Left lobe of liver (tissue), 2 donors: ENCODE measurements at places on chromosomes 12 and 14.

DNA sequence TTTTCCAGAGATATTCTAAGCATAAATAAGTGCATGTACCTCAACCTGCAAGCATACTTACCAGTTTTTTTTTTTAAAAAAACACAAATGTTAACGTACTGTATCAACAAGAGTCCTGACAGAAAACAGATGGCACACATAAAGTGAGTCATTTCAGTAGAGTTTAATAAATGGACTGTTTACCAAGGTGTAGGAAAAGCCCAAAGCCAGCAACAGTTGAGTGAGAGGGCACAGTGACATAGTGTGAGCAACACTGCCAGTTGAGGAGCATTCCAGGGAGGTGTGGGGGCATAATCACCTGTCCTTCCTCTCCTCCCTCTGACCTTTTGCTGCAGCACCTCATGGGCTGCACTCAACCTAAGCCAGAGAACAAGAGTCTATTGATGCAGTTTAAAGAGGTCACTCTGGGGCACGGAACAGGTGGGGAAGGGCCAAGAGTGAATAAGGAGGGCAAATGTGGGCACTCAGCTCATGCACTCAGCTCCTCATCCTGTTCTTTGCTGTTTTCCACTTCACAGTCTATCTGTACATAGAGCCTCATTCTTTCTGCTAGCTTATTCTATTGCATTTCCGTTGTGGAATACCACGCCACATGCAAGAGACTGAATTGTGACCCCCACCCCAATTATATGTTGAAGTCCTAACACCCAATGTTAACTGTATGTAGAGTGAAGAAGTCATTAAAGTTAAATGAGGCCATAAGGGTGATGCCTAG is 29.3 kb downstream of the DHRS2 start:
- DNase-seq = no peak

- no peak for DNase-seq
Measured at GRCh38 chr14:31263485-31264133, 56.0 kb upstream of the HECTD1 start.

GRCh38 chr12:132423251-132423819 is 66.6 kb upstream of the FBRSL1 start:
- DNase-seq = no peak

- DNase-seq = no peak
Measured at GRCh38 chr12:119319638-119320037, 14.9 kb upstream of the CCDC60 start.

GRCh38 chr12:24797901-24798300 is 151.0 kb downstream of the BCAT1 start:
- no peak for DNase-seq

DNA sequence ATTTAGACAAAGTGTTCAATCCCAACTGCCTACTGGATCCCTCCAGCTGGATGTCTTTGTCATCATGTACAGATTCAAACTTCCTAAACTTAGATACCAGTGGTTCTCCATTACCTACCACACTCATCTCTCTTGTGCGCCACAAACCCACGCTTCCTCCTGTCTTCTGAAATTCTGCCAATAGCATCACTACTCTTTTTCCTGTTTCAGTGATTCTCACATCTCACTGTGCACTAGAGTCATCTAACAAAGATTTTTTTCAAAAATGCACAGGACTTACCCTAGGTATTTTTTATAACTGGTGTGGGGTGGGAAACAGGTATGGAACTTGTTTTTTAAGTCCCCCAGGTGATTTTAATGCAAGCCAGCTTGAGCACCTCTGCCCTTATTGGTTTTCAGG is 5.9 kb downstream of the PSMB5 start:
- no peak for DNase-seq

- DNase-seq = no peak
Measured at GRCh38 chr12:130017591-130018449, 114.0 kb upstream of the TMEM132D start.

- DNase-seq = no peak
Measured at GRCh38 chr12:65620046-65620445, 204.2 kb upstream of the HMGA2 start.

GRCh38 chr12:121872546-121873215 is 14.0 kb upstream of the HPD start:
- no peak for DNase-seq

DNA sequence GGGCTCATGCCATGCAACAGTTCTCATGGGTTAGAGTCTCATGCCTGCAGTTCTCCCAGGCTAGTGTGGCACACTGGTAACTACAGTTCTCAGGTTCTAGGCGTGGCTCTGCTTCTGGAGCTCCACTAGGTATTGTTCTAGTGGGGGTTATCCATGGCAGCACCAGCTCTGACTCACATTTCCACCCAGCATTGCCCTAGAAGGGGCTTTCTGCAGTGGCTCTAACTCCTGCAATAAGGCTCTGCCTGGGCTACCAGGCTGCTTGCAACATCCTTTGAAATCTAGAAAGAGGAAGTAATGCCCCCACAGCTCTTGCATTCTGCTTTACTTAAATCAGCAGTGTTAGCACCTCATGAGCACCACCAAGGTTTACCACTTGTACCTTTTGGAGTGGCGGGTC is 220.3 kb upstream of the ARID2 start:
- DNase-seq = no peak

GRCh38 chr14:35365130-35366055 is 39.2 kb downstream of the NFKBIA start:
- no peak for DNase-seq

DNA sequence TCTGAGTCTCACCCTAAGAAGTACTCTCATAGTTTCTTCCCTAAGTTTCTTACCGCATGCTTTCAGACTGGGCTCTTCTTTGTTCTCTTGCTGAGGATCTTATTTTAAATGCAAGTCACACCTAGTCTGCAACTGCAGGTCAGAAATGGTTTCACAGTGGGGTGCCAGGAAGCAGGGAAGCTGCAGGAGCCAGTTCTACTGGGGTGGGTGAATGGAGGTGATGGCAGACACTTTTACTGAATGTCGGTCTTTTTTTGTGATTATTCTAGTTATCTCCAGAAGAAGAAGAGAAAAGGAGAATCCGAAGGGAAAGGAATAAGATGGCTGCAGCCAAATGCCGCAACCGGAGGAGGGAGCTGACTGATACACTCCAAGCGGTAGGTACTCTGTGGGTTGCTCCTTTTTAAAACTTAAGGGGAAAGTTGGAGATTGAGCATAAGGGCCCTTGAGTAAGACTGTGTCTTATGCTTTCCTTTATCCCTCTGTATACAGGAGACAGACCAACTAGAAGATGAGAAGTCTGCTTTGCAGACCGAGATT is 1.7 kb downstream of the FOS start:
- DNase-seq = no peak

GRCh38 chr12:46950094-46950493 is 124.3 kb upstream of the SLC38A4 start:
- DNase-seq = no peak

GRCh38 chr14:91300957-91301356 is 56.5 kb upstream of the GPR68 start:
- no peak for DNase-seq

- no peak for DNase-seq
Measured at GRCh38 chr14:93944348-93945069, 17.4 kb downstream of the FAM181A start.

GRCh38 chr12:29104516-29104915 is 44.6 kb upstream of the FAR2 start:
- DNase-seq = no peak

GRCh38 chr12:46710125-46710743 is 115.6 kb downstream of the SLC38A4 start:
- no peak for DNase-seq

DNA sequence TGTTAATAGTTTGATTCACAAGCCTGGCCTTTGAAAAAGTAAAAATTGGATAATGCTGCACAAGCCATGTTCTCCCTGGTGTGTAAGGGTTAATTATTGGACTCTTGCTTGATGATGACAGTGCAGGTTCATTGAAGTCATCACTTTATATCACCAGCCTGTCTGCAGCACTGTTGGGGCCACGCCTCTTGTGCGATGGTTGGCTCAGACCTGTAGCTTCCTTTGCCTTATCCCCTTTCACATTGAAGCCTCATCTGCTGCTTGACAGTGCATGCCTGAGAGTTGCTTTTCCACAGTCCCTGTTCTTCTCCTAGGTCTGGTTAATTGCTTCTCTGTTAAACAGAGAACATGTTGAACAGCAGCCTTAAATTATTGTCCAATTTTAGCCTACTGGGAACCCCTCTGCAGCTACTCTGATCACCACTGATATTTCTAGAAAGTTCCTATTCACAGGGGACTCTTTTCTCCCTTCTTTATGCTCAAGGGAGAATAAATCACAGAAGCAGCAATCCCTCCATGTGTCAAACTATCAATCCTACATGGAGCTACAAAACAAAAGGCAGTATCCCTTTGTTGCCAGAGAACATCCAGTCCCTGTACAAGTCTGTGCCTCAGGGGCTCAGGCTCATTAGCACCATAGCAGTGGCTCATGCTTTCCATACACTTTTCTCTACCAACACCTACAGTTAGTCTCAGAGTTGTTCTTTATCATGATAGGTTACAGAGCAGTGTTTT is 322.1 kb downstream of the RGS6 start:
- no peak for DNase-seq

DNA sequence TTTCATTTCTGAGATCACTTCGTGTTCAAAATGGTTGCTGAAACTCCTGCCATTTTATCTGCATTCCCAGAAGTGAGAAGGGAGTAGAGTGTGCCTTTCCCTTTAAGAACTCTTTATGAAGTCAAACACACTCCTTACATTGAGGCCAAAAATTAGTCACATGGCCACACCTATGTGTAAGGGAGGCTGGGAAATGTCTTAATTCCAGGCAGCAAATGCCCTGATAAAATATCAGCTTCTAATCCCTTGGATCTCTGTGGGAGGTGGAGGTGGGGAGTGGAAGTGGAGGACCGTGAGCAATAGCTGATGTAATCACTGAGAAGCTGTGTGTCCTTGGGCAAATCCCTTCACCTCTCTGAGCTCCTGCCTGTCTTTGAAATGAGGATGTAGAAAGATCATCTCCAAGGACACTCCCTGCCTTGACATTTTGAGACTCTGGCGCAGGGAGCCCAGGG is 22.7 kb upstream of the ANKRD9 start:
- DNase-seq = no peak

GRCh38 chr14:29078810-29079522 is 312.4 kb downstream of the FOXG1 start:
- no peak for DNase-seq

- no peak for DNase-seq
Measured at GRCh38 chr14:99185436-99186068, 86.4 kb downstream of the BCL11B start.

GRCh38 chr14:79408696-79409095 is 802.6 kb downstream of the DIO2 start:
- DNase-seq = no peak

- DNase-seq = no peak
Measured at GRCh38 chr14:59638885-59639284, 62.3 kb upstream of the CCDC175 start.

DNA sequence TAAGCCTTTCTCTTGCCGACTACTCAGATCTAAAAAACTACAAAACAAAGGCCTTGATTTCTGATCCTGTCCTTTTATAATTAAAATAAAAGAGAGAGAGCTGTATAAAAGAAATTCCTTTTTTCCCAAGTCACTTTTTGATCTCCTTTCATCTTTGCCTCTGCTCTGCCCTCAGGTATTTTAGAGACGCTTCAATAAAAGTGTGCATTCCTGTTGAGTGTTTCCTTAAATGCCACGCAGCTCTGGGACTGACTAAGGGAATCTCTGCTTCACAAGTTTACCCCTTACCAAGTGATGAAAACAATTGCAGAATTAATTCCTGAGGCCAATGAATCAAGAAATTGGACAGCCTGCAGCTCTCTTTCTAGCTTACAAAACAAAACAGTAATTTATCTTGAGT is 1109.8 kb downstream of the TMTC2 start:
- DNase-seq = no peak

GRCh38 chr14:92963301-92964123 is 40.6 kb downstream of the CHGA start:
- no peak for DNase-seq

- DNase-seq = no peak
Measured at GRCh38 chr14:70812124-70812818, 3.0 kb upstream of the MAP3K9 start.

DNA sequence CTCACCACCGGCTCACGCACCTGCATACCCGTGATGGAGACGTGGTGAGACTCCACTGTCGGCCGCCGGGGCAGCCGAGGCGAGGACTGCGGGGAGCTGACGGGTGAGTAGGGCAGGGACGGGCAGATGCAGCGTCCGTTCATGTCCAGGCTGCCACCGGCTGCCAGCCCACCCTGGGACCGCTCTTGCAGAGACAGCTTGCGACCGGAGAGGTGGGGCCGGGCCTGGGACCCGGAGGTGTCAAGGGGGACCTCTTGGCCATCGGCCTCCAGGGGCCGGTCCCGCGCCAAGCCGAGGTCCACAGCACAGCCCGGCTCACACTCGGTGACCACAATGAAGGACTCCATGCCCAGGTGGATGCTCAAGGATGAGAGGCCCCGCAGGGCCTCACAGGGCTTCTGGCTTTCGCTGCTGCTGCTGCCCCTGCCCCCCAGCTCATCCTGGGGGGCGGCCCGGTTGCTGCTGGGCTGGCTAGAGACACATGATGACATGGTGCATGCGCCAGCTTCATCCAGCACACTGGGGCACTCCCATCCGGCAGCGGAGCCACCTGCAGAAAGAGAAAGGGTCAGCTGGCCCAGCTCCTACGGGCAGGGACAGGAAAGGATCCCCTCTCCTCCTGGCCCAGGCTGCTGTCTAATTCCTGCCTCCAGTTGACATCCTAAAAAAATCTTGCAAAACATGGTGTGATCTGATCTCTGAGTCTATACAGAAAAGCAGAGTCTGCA is 22.3 kb downstream of the CAMKK2 start:
- DNase-seq = no peak

- no peak for DNase-seq
Measured at GRCh38 chr14:101884934-101885576, 79.3 kb upstream of the DYNC1H1 start.

DNA sequence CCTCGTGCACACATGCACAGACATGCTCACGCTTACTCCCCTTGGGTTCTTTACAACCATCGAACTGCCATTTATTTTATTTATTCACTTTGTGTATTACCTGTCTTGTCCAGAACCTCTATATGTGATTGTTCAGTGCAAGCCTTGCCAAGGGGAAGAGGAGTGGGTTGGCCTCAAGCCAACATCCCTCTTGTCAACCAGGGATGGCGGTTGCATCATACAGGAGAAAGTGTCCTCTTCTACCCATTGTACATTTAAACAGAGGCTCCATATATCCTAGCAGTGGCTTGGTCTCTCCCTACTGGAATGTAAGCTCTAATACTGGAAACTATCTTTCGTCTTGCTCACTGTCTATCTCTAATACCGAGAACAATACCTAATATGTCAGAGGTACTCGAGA is 108.4 kb downstream of the C12orf42 start:
- DNase-seq = no peak
